ENCODE measurements at places on chromosomes 2 and 18.

GRCh38 chr2:101679801-101680487 lies 17.6 kb upstream of the MAP4K4 start:
- no peak for DNase-seq

- DNase-seq, result no peak
Measured at GRCh38 chr2:136214307-136215200, 96.6 kb upstream of the CXCR4 start.

DNA sequence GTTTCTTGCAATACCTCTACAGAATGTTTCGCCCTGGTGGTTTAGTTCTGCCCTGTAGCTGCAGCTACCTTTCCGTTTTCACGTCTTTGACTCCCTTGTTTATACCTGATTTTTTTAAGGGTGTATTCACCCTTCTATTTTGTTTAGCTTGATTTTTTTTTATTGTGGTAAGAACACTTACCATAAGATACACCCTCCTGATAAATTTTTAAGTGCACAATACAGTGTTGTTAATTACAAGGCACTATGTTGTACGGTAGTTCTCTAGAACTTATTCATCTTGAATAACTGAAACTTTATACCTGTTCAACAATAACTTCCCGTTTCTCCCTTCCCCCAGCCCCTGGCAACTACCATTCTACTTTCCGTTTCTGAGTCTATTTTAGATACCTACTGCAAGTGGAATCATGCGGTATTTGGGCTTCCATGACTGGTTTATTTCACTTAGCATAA lies 48.9 kb upstream of the NABP1 start:
- no peak for DNase-seq

- peak; percentile 6 for DNase-seq
Measured at GRCh38 chr2:21333684-21334083, 209.9 kb downstream of the TDRD15 start.

- no peak for DNase-seq
Measured at GRCh38 chr18:54019641-54020040, 204.8 kb downstream of the MBD2 start.

DNA sequence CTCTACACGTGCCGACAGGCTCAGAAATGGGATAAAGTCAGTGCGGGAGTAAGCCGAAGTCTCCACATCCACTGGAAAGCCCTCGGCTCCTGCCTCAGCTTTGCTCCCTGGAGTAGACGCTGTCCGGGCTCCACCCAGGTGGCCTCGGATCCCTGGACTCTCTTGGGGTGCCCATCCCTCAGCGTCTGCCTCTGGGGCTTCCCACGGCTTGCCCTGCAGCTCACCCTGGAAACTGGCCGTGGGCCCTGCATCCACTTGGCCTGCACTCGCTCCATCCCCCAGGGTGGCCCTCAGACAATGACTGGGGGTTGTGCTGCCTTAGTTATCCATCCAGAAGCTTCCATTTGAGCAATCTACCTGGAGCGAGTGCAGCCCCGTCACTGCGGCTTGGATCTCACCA lies 36.2 kb upstream of the TAF1B start:
- DNase-seq, result no peak

DNA sequence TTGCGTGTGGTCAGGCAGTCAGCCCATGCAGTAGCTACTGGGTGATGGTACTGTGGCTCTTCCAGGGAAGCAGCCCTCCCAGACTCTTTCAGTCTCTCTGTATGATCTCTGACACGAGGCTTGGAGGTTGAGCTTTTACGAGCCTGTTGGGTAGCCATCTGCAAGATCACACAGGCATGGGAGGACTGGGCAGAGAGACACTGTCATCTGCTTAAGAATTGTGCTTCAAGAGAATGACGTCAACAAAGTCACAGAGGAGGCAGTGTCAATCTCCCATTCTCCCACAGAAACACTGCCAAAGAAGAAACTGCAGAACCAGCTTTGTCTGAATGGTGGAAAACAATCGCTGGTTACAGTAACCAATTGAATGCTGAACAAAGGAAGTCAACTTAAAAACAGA lies 78.4 kb upstream of the MC2R start:
- DNase-seq, result no peak

All from kidney glomerular epithelial cell (primary cell).